ENCODE measurements at places on chromosomes 5 and 9. TPM values are rescaled to one million over a fixed set of nuclear protein-coding genes. Genes with fewer than 3 reads are reported as not detected.

The SPINK5 gene
- 8.4 TPM for total RNA-seq

The RASGEF1C gene
- total RNA-seq, result 0.82 TPM

The DIPK1B gene
- total RNA-seq, result 48.9 TPM

The OR1K1 gene
- total RNA-seq, result not detected

DNA sequence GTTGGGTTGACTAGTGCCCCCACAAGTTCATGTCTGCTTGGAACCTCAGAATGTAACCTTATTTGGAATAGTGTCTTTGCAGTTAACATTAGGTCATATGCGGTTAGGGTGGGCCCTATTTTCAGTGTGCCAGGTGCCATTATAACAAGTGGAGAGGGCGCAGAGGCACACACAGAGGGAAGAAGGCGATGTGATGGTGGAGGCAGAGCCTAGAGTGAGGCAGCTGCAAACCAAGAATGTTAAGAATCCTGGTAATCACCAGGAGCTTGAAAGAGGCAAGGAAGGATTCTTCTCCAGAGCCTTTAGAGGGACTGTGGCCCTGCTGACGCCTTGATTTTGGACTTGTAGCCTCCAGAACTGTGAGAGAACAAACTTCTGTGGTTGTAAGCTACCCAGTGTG, 10.9 kb downstream of the GPR107 start:
- no peak for DNase-seq
